ENCODE measurements at places on chromosomes 2 and 18.

DNA sequence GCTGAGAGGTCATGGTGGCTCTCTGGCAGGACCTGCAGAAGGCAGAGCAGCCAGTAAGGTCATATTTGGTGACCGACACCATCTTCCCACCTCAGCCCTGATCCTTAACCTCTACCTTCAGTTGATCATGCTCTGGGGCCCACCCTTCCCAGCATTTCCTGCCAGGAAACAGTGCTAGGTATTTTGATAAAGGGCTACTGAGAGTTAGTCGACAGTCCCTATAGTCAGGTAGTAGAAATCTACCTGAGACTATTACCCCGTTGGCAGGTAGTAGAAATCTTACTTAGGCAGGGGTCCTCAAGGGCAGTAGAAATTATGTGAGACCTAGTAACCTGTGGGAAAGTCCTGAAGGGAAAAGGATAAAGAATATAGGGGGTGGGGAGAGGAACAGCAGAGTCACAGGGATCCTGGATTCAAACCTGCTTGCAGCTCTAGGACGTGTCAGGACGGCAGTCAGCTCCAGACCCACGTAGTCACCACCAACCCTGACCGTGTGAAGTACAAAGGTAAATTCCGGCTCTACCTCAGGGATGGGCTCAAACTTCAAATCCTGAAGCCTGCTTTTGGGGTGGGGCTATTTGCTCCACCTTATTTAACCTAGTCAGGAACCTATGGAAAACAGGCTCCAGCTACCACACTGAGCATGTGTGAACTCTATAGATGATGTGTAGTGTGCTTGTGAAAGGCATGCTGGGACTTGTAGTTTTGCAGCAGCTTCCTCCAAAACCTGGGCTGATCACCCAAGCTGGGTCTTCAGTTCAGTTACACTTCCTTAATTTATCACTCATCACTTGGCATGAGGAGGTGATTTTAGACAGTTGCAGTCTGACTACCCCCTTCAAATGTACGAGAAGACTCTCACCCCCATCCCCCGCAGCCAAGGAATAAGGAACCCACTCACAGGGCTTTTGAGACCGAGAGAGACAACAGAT lies at the start of gene DQX1:
DQX1 (minus strand) TSS at position 515 of the 932 bp plus-strand sequence; CDS start at position 13, 502 bp downstream.
- no peak for DNase-seq

DNA sequence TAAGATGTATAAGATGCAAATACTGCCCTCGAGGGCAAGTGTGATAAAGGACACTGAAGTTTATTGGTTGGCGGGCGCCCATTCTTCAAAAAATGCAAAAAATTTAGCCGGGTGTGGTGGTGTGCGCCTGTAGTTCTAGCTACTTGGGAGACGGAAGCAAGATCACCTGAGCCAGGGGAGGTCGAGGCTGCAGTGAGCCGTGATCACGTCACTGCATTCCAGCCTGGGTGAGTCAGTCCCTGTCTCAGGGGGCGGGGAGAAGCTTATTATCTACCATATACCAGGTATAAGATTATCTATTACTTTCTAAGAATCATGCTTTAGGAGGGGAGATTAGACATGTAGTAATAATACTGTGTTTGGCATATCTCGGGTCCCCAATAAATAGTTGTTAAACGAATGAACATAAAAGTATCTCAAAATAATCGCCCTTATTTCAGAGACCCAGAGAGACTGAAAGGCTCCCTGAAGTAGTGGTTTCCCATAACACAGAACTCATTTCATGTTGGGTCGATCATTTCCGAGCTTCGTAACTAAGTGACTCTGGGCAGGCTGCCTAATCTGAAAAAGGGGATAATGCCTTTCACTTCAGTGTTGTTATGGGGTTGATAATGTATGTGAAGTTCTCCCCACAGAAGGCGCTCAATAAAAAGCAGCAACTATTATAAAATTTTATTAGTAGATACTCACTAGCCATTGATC lies 1.2 kb upstream of the SELENOI start:
- no peak for DNase-seq

GRCh38 chr2:2992634-2993033 lies 385.0 kb downstream of the EIPR1 start:
- no peak for DNase-seq

- DNase-seq = no peak
Measured at GRCh38 chr2:121998751-121999150, 243.3 kb downstream of the TSN start.

GRCh38 chr18:36304723-36305122 lies 7.2 kb downstream of the FHOD3 start:
- no peak for DNase-seq

- no peak for DNase-seq
Measured at GRCh38 chr2:40199771-40200170, 252.1 kb downstream of the SLC8A1 start.

DNA sequence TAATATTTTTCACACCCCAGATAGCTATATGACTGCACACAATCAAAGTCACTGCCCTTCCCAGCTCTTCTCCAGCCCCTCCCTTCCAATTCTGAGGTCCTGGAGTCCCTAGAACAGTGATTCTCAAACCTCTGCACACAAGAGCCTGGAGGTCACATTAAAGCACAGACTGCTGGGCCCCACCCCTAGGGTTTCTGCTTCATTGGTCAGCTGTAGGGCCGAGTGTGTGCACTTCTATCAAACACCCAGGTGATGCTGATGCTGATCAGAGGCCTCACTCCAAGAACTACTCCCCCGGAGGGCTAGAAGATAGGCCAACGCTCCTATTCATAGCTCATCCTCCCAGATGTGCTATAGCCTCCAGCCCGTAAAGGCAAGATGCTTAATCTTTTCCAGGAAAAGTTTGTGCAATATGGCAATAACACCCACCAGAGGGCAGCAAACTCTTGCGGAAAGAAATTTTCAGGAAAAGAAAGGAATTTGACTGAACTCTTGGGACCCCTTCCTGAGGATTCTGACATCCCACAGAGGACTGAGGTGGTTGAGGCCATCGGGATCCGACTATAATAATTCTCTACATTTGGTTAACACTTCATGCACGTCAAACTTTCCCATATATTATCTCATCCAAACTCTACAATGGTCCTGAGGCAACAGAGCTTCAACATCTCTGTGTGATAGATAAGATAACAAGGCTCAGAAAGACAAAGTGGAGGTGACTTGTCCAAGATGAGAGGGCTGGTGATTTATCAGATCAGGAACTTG lies 194.2 kb upstream of the PKDCC start:
- no peak for DNase-seq

Data from stimulated activated CD4-positive, alpha-beta T cell treated with anti-CD3 and anti-CD28 coated beads, TNF-alpha, amount 100 ng/mL, for 4 hours (primary cell).